ENCODE measurements at places on chromosomes 5 and 9.
A peak's percentile ranks its signal among the peaks of the same experiment; 100 is the strongest.

DNA sequence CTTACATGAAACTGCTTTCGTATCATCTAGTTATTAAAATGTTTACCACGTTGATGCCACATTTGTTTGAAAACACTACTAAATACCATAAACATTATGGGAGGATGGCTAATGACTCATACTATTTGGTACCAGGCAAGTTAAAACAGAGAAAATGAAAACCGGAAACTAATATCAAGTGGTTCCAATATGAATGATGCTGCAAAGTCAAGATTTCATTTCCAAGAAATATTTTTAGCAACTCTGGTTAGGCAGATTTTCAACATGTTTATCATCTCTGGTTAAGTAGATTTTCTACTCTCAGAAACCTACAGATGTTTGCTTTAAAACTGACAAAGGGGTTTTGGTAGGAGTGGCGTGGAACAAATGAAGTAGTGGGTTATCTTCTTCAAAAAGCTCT is 4.9 kb upstream of the F2R start:
- no peak for DNase-seq

DNA sequence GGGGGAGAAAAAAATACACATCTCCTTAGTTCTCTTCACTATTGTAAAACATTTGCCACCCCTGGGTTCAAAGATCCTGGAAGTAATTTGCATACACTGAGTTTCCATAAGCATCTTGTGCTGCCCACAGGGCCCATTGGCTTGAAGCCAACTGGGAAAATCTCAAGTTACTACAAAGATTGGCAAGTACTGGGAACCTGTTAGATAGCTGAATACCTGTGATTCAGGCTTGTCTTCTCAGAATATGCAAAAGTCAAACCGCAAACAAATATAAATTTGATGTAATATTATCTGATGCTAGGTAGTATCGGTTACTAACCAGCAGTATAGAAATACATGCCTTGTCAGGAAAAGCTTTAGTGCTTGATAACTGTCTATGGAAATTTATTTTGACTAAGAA is 156.9 kb upstream of the FST start:
- no peak for DNase-seq

GRCh38 chr9:137762414-137763061 is 115.0 kb upstream of the CACNA1B start:
- DNase-seq: peak; percentile 87

DNA sequence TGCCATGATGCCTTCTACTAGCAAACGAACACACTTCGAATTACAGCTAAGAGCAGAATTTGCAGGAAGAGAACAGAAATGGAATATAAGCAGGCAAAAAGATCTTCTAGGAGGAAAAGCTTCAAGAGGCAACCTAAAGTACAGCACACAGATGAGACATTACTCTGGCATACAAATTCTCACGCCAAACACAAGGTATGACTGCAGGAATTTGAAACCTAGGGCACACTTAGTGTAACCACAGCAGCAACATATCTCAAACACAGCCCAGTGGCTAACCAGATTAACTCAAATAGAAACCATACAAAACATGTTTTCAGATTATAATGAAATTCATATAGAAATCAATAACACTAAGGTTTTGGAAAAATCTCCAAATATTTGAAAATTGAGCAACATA is 481.0 kb upstream of the RGMB start:
- no peak for DNase-seq

GRCh38 chr5:122434205-122434970 is 122.4 kb downstream of the SNCAIP start:
- no peak for DNase-seq

DNA sequence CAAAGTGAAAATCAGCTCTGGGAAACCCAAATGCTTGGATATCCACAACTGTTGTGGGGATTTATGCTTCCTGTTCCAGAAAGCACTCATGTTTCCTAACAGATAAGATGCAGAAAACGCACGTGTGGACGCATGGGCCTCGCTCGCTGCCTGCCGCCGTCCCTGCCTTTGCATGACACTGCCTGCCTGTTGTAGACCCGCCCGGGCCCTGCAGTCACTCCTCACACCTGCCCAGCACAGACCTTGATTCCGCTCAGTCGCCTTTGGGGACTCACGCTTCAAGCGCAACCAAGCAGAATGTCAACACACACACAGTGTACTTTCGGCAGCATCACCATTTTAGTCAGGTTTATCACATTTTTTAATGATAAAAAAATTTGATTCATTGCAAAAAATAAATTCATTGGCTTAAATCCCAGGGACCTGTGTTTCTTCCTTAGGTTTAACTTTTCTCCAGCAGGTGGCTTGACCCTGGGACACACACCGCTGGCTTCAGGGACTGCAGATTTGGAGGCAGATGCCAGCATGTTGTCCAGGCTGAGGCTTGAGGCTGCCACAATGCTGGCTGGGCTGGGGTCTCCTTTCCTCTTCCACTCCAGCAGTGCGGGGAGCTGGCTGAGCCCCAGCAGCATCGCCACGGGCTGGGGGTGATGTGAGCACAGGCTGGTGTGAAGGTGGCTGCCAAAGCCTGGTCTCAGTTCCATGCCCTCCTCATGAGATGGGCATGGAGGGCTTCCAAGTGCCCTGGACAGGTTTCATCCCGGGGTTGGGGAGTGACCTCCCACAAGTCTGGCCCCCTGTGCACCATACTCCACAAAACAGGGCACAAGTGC is 416.9 kb upstream of the IRX4 start:
- DNase-seq: no peak

- no peak for DNase-seq
Observed at GRCh38 chr9:79701651-79702050, 129.9 kb downstream of the TLE4 start.

- DNase-seq: no peak
Observed at GRCh38 chr5:490116-491106, 33.8 kb downstream of the SLC9A3 start.

DNA sequence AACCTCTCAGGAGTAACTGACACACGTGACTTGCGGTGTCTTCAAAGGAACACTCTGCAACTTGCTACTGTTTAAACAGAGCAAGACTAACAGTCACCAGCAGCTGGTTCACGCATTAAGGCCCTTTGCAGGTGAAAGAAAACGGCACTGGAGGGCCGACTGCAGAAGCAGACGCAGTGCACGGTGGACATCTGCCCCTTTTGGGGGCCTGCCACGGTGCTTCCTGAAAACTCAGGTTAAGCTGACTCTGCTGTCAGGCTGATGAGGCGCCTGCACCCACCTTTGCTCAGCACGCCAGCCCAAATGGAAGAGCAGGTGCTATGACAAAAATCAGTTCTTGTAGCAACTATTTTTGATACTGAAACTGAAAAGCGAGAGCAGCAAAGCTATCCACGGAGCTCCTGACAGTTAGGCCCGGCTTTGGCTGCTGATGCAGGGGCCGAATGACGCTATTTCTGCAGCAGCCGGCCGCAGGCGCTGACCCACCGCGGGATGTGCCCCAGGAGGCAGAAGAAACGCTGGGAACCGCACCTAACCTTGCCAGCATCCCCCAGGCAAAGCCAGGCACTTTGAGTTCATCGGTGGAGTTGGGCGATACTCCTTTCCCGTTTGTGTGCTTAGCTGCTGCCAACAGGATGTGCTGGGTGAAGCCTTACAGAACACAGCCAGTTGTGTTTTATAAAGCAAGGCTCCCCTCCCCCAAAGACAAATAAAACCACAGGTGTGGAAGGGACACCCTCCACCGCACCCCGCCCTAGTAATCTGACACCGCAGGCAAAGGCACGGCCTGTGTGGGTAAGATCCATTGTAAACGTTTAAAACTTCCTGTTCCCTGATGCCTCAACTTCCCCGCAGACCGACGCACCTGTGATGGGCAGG is 21.1 kb upstream of the TERT start:
- peak; percentile 88 for DNase-seq

DNA sequence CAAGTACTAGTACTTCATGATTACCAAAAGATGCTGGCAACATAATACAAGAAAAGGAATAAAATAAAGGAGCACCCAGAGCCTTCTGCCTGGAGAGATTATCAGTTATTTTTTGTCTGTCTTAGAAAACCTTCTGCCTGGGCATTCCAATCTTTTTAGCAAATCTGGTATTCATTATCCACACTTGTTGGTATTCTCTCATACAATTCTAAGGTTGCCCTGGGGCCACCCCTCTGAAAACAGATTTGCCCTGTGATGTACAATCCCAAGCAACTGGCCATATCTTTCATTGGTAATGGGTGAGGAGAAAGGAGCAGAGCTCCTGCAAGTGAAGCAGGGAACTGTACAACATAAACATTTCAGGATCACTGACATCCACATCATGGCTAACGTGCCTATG is 47.8 kb downstream of the WDR41 start:
- no peak for DNase-seq

- peak; percentile 26 for DNase-seq
Observed at GRCh38 chr5:117131048-117131679, 556.5 kb upstream of the SEMA6A start.

DNA sequence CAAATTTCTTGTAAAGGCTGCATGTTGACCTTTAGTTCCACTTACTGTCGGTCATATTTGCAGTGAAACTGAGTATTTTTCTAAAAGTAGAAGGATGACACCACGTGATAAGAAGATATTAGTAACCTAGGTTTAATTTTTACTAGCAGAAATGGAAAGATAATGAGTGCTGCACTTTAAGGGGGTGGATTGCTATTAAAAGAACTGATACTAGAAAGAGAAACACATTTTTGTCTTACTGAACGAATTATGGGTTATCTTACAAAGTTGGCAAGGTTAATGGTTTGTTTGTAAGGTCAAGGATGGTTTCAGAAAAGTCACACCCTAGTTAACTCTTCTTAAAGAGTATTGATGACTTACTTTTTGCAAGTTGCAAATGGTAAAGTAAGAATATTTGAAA is 2.4 kb downstream of the MACIR start:
- peak; percentile 46 for DNase-seq

DNA sequence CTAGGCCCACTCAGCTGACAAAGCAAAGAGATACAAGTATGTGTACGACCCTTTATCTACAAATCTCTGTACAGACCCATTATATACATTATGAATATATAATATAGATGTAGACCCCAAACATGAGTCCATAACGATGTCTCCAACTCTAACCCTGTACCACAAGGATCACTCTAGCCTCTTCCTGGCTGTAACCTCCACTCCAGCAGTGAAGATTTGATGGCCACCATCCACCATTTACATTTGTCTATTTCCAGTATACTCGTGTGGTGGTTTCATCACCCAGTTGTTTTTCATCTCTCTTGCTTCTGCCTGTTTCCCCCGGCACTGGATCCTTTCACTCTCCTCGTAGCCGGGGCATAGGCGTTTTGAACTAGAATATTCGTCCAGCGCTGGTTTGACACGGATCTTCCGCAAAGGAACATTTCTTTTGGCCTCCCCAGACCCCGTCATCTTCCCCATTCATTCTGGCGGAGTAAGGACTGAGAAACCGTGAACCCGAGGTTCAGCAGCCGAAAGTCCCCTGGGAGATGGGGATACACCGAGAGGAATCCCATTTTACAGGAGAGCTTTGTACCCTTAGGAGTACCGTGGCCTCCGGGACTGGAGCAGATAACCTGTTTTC is 828 bp upstream of the TRIO start:
- DNase-seq: no peak

- no peak for DNase-seq
Observed at GRCh38 chr5:14672484-14673394, 8.2 kb downstream of the OTULIN start.

DNA sequence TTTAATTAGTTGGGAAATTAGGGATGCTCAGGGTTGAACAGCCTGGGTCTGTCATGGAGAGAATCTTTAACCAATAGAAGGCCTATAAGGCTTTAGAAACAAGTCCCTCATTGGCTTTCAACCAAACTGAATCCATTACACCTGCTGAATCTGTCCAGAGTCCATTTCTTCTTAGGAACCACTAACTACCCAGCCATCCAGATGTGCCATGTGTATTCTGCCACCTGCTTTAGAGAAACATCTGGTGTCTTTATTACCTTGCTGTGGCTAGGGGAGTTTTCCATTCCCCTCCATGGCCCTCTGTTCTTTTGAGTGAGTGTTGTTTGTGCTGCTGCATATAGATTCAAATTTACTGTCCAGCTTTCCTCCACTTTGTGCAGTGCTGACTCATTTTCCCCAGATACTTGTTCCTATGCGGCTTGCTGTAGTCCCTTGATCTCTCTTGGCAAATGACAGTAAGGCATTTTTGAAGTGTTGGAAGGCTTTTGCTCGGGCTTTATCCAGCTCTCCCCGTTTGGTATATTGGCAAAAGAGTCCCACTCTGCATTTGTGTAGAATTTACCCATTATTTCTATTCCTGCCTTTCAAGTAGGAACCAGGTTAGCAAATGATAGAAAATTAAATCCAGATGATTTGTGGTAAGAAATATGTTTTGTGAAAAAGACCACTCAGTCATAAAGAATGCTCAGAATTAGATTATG is 54.6 kb downstream of the NLN start:
- DNase-seq: no peak

- no peak for DNase-seq
Observed at GRCh38 chr9:127654619-127655018, 42.5 kb downstream of the STXBP1 start.

GRCh38 chr9:109176386-109176785 is 9.3 kb upstream of the FRRS1L start:
- no peak for DNase-seq

- no peak for DNase-seq
Observed at GRCh38 chr9:36207546-36208012, 16.9 kb downstream of the CLTA start.

GRCh38 chr5:126658561-126658960 is 57.8 kb downstream of the PHAX start:
- no peak for DNase-seq

- DNase-seq: no peak
Observed at GRCh38 chr5:124810396-124811006, 64.1 kb upstream of the ZNF608 start.

- no peak for DNase-seq
Observed at GRCh38 chr5:147234239-147234824, 494 bp upstream of the STK32A start.

DNA sequence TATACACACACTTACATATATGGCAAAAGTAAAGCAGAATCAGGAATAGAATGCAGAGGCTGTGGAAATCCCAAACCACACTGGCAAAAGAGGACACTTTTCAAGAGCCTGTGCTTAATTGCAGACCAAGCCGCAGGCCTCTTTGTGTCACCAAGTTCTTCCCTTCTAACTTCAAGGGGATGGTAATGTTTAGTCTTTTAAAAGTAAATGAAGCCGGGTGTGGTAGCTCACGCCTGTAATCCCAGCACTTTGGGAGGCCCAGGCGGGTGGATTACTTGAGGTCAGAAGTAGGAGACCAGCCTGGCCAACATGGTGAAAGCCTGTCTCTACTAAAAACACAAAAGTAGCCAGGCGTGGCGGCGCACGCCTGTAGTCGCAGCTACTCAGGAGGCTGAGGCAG is 28.7 kb downstream of the ROR2 start:
- DNase-seq: no peak

- DNase-seq: no peak
Observed at GRCh38 chr5:141393267-141393666, 834 bp downstream of the PCDHGA8 start.

All from GM13976 (cell line).